NCI-H460 (cell line): ENCODE measurements at places on chromosomes 2 and 18.

DNA sequence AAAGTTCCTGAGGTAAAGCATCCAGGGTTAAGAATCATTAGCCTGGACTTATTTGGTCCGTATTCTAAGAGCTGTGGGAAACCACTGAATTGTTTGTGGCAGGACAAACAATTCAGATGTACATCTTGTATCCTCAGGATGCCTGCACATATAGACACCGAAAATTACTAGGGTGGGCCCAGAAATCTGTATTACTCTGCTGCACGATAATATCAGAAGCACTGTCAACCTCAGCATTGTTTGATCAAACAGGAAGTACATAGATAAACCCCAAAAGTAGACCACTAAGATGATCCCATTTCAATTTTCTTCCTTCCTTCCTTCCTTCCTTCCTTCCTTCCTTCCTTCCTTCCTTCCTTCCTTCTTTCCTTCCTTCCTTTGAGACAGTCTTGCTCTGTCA lies 34.2 kb upstream of the SPRED2 start:
- no peak for DNase-seq

GRCh38 chr2:205612636-205613035 lies 69.7 kb upstream of the NRP2 start:
- no peak for DNase-seq

DNA sequence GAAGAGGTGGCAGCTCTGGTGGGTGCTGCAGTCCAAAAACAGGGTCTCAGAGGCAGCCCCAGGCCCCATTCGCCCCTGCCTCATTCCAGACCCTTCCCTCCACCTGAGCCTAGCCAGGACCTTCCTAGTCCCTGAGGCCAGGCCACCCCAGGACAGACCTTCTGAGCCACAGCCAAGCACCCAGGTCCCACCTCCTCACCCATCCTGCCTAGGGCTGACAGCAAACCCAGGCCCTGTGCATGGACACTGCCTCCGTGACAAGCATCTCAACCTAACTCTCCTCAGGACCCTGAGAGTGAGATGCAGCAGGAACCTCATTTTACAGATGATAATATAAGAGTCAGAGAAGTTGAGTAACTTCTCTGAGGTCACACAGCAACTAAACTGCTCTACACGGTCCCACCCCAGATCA lies 15.5 kb downstream of the ADRA2B start:
- no peak for DNase-seq

DNA sequence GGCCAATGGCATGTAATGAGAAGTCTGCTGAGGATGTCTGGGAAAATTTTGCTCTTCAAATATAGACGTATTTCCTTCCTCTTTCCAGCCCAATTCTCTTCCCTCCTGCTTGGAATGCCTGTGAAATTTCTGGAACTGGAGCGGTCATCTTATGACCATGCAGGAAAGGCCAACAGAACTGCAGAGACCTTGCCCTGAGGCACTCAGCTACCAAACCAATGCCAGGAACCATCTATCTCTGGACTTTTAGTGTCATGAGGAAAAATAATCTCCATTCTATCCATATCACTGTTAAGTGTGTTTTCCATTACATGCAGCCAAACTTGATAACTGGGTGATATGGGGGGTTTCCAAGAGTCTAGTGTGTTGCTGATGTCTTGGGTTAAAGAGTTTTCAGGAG lies 363.7 kb downstream of the SLC4A3 start:
- DNase-seq = no peak

GRCh38 chr2:174827371-174828369 lies 63.4 kb upstream of the CHRNA1 start:
- DNase-seq = no peak
